Colonic mucosa (tissue), 4 donors: ENCODE measurements at places on chromosomes 4 and X. TPM values are rescaled to one million over a fixed set of nuclear protein-coding genes. Genes with fewer than 3 reads are reported as not detected.

DMRTC1 gene
- 0.27 TPM for total RNA-seq

XK gene
- total RNA-seq, result 25.2 TPM

GAR1 gene
- total RNA-seq, result 21.0 TPM

OPN1LW gene
- total RNA-seq, result not detected

PRKG2 gene
- 1.8 TPM for total RNA-seq

TLL1 gene
- 2.4 TPM for total RNA-seq

GRCh38 chrX:79080141-79080540 lies 64.3 kb upstream of the GPR174 start:
- no peaks in the 10 kb centered on the region for H3K36me3 ChIP-seq
- no peak overlapping the region for H3K4me3 ChIP-seq
- no peaks in the 10 kb centered on the region for H3K4me1 ChIP-seq
- H3K27ac ChIP-seq, result no peak overlapping the region
- no peak for DNase-seq
- H3K27me3 ChIP-seq, result no peaks in the 10 kb centered on the region

EXOC1L gene
- not detected for total RNA-seq
